ENCODE measurements at places on chromosomes 13 and 19.
A peak's percentile ranks its signal among the peaks of the same experiment; 100 is the strongest.

DNA sequence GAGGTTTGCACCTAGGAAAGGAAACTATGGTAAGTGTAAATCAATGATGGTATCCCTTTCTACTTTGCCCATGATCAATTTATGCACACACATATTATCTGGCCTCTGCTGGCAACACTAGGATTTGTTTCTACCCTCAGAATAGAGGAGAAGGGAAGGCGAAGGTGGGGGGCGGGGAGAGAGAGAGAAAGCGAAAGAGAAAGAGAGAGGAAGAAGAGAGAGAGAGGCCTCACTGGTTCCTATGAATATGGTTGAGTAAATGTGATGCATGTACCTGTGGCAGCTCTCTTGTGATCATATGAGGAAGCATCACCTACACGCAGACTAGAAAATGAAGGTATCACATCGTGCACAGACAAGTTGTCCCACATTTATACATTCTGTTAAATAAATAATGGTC lies 882.0 kb upstream of the SLITRK6 start:
- no peak for DNase-seq

GRCh38 chr19:46924874-46925547 lies 64.2 kb downstream of the ARHGAP35 start:
- DNase-seq, result no peak

DNA sequence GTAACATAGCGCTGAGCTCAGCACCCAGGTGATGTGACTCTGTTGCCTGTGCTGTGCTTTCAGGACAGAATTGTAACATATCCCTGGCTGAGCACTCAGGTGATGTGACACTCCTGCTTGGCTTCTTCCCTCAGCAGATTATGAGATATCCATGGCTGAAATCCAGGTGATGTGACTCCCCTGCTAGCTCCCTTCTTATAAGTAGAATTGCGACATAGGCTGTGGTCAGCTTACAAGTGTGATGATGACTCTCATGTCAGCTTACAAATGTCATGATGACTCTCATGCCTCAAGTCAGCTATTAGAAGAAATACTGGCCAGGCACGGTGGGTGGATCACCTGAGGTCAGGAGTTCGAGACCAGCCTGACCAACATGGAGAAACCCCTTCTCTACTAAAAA lies 14.3 kb upstream of the ZNF429 start:
- no peak for DNase-seq

DNA sequence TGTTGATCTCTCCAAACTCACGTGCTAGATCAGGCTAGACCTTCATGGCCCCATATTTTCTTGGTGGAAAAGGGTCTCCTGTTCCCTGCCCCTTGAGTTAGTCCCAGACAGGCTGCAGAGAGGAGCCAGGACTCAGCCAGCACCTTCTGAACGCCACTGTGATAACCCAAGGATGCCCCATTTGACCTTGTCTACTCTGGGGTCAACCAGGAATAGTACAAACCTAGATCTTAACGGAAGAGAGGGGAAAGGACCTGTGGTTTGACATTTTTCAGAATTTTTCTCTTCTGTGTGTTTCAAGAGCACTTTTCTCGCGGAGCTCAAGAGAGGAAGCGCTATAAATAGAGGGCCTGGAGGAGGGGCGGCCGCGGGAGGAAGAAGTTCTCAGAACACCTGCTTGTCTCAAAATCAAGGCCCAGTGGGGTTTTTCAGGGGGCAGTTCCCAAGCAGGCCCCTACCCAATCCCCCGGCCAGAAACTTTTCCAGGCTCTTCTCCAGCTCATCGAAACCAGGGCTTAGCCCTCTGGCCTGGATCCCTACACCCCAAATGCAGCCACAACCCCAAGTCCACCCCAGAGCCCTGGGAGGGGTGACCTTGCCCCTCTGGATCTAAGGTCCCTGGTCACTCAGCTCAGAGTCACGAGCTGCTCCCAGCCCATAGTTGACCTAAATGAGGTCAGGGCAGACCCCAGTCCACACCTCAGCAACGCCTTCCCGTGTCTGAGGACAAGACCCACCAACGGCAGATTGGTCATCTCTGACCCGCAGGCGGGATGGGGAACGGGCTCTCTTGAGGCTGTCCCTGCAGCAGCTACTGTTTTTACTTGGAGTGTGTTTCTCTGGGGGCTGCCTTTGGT lies 75.6 kb upstream of the TM9SF2 start:
- no peak for DNase-seq

DNA sequence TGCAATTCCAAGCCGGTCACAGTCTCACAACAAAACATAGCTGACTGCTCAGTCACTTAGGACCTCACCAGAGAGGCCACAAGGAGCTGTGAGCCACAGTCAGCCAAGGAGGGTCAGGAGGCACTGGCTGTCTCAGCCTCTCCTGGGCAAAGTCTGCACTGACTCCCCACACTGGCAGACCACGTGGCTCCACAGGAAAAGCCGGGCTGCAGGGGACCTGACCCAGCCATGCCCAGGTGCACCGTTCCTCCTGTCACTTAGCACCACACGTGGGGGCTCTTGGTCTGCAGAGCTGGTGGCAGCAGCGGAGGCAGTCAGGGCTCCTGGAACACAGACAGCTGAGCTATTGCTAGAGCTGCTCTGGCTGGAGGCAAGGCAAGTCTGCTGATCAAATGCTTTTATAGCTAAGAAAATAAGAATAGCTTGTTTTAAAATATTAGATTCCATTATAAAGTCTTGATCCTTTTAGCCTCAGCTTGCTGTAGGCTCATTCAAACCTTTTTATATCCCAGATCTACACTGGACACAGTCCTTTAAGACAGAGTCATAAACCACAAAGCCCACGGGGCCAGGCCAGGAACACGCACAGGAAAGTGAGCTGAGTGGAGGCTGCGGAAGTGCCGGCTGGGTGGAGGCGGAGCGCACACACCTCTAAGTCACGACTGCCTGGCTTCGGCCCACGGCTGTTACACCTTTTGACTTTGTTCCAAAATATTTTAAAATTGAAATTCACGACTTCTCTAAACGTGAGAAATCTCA lies 744.1 kb downstream of the UQCRFS1 start:
- DNase-seq, result no peak

- DNase-seq, result no peak
Observed at GRCh38 chr13:45826731-45827130, 24.8 kb downstream of the SIAH3 start.

DNA sequence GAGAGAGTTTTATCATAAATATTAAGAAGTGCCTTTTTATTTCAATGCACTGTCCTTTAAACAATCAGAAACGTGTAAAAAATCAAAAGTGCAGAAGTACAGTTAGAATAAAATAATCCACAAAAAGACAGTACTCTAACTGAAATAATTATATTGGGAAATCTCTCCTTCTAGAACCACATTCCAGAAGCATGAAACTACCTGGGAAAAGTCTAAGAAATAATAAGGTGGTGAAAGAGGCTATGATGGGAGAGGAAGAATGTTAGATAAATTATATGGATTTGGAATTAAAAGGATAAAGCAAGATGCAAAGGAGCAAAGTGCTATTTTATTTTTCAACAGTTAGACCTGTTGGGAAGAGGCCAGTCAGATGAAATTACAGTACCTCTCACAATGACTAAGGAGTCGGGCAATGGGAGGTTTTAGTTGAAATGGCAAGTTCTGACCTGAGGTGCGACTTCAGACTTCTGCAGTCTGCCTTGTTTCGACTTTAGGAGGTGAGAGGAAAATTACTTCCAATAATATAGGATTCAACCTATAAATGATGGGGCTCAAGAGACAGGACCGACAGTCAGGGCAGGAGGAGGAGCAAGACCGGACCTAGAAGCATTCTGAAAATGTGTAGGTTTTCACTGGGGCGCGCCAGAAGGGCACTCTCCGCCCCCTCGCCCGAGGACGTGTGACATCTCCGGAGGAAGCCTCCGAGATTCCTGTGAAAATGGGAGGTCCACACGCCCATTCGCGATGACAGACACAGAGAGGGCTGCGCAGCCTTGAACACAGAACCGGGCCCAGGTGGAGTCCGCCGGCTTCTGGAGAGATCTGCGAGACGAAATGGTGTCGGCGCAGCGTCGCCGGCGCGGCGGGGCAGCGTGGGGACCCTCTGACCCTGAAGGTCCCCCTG lies 717 bp downstream of the SPRYD7 start:
- DNase-seq, result peak; percentile 71

- DNase-seq, result no peak
Observed at GRCh38 chr13:74300162-74300561, 166.0 kb upstream of the KLF12 start.

- DNase-seq, result no peak
Observed at GRCh38 chr13:49629947-49630346, 1.6 kb downstream of the ARL11 start.

DNA sequence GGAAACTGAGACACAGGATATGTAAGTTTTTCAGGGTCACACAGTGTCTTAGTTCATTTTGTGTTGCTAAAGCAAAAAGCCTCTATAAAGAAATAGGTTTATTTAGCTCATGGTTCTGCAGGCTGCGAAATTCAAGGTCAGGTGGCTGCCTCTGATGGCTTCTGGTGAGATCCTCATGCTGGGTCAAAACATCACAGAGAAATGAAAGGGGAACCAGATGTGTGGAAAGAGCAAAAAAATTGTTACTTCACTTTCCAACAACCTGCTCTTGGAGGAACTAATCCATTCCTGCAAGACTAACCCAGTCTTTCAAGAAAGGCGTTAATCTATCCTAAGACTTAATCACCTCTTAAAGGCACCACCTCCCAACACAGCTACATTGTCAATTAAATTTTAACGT lies 64.2 kb upstream of the UBL3 start:
- no peak for DNase-seq

DNA sequence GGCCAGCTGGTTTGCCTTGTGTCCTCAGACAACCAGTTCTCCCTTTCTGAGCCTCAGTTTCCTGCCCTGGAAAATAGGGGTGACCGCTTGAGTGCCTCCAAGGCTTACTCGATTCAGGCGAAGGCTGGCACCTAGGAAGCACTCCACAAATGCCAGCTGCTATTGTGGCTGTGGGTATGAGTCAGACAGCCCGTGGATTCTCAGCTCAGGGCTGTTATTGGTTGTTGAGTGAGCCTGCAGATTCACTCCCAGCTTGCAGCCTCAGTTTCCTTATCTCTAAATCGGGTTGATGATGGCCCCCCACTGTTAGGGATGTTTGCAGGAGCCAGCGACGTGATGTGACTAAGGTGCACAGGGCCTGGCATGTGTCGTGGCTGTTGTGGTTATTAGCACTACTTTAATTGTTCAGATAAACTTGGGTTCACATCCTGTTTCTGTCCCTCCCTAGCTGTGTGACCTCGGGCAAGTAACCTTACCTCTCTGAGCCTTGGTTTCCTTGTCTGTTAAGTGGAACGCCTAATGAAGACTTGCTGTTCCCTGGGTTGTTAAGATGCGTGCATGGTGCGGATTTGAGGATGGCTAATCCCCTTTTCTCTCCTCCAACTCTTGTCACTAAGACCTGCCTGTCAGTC lies 2.4 kb downstream of the MARK4 start:
- DNase-seq, result no peak

DNA sequence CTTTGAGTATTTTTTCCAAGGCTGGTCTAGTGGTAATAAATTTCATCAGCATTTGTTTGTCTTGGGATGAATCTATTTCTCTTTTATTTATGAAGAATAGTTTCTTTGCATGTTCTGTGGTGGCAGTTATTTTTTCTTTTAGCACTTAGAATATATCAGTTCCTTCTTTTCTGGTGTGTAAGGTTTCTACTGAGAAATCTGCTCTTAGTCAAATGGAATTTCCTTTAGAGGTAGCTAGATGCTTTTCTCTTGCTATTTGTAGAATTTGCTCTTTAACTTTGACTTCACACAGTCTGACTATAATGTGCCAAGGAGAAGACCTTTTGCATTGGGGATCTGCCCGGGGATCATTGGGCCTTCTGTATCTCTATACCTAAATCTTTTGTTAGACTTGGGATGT lies 4.1 kb upstream of the SIGLEC6 start:
- DNase-seq, result no peak

GRCh38 chr13:58620176-58620575 lies 988.6 kb downstream of the PCDH17 start:
- DNase-seq, result no peak

GRCh38 chr13:100523411-100523810 lies 65.2 kb downstream of the GGACT start:
- DNase-seq, result no peak

- no peak for DNase-seq
Observed at GRCh38 chr19:30719189-30719998, 347.2 kb downstream of the ZNF536 start.

DNA sequence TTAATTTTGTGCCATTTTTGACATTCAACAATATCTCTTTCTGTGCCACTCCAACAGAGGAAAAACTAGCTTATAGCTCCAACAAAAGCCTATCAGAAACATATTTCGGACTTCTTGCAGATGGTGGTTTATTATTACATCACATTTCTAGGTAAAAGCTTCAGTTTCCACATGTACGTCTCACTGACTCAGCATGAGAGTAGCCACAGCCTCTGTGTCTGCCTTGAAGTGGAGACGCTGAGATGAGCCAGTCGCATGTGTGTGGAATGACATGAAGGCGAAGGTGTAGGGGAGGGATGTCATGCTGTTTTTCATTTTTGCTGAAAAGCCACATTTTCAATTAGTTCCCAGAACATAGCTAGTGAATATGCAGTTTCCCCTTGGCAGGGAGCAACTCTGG lies 598.6 kb downstream of the EFNB2 start:
- no peak for DNase-seq

DNA sequence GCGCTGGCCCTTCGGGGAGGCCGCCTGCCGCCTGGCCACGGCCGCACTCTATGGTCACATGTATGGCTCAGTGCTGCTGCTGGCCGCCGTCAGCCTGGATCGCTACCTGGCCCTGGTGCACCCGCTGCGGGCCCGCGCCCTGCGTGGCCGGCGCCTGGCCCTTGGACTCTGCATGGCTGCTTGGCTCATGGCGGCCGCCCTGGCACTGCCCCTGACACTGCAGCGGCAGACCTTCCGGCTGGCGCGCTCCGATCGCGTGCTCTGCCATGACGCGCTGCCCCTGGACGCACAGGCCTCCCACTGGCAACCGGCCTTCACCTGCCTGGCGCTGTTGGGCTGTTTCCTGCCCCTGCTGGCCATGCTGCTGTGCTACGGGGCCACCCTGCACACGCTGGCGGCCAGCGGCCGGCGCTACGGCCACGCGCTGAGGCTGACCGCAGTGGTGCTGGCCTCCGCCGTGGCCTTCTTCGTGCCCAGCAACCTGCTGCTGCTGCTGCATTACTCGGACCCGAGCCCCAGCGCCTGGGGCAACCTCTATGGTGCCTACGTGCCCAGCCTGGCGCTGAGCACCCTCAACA lies 1.2 kb downstream of the F2RL3 start:
- DNase-seq, result no peak

GRCh38 chr13:33859691-33860303 lies 41.8 kb downstream of the RFC3 start:
- DNase-seq, result no peak

- no peak for DNase-seq
Observed at GRCh38 chr13:27476943-27477703, 26.8 kb upstream of the MTIF3 start.

Data from stimulated activated effector memory CD8-positive, alpha-beta T cell treated with anti-CD3 and anti-CD28 coated beads, Interleukin-12 subunit alpha, Interleukin-12 subunit beta, amount 100 ng/mL, for 72 hours (primary cell).